Dermis microvascular lymphatic vessel endothelial cell (primary cell): ENCODE measurements at places on chromosomes 7 and 10. TPM values are rescaled to one million over a fixed set of nuclear protein-coding genes. Genes with fewer than 3 reads are reported as not detected.

DNA sequence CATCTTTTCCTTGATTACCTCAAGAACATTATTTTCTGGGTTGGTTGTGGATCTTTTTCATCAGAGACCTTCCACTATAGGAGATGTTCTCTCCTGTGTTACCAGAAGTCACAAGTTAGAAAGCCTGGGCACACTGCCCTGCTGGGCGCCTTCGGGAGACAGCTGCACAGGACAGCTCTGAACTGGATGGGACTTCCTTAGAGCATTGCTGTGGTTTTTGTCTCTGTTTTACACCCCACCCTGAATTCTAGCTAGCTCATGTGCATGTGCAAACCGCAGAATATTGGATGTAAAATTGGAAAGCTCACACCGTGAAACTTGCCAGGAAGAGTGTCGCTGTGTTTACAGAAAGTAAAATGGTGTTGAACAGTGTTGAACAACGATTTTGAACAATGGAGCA is 54.4 kb upstream of the SEC61G start:
- DNase-seq = no peak

GRCh38 chr7:155218276-155219153 is 79.2 kb upstream of the INSIG1 start:
- no peak for DNase-seq

Gene CHN2
- total RNA-seq = 0.63 and 0.90 TPM in 2 replicates

GRCh38 chr7:154918741-154919140 is 84.2 kb downstream of the PAXIP1 start:
- DNase-seq = no peak

DNA sequence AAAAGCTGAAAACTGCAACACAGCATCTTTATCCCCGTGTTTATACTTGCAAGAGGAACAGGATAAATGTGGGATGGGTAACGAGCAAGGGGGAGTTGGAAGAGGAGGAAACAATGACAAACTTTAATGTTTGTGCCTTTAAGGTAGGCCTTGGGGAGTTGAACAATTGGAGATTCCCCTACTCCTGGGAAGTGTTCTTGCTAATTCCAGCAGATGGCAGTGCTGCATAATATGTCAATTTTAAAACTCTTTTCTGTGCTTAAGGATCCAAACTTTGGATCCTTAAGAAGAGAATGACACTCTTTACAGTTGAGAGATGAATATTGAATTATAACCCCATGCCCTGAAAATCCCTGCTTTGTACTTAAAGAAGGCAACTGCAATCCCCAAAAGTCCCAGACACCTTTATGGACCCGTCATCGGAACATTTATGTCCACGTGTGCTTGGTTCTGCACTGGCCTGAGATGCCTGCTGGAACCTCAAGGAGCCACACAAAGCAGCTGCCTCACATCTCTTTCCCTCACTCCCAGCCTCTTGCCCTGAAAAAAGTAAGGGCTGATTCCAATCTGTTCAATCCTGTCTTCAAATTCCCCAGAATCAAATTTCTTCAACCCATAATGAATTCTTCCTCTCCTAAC is 12.0 kb downstream of the IFIT5 start:
- peak; percentile 39 for DNase-seq

Gene FBXL13
- 0.13 and 0.39 TPM in 2 replicates for total RNA-seq

- no peak for DNase-seq
These were observed 16.6 kb downstream of the KLHDC10 start for GRCh38 chr7:130086938-130087337.

GRCh38 chr10:3095373-3096139 is 28.2 kb downstream of the PFKP start:
- DNase-seq = peak; percentile 98

DNA sequence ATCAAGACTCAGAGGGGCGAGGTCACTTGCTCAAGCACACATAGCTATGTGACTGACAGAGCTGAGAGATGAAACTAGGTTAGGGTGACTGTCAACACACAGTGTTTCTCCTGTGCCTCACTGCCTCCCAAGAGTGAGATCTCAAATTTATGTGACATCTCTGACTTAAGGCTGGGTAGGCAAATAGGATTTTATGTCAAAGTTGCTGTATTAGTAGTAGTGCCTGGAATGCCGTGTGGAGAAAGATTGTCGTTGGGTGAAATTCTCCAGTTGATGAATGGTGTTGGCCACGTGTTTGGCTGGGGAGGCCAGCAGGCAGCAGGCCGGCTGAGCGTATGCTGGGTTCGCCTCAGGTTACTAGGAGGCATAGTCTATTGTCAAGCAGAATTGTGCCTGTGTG is 148.3 kb upstream of the BMPER start:
- no peak for DNase-seq

GRCh38 chr7:93559639-93560491 is 14.7 kb downstream of the CALCR start:
- DNase-seq = no peak

DNA sequence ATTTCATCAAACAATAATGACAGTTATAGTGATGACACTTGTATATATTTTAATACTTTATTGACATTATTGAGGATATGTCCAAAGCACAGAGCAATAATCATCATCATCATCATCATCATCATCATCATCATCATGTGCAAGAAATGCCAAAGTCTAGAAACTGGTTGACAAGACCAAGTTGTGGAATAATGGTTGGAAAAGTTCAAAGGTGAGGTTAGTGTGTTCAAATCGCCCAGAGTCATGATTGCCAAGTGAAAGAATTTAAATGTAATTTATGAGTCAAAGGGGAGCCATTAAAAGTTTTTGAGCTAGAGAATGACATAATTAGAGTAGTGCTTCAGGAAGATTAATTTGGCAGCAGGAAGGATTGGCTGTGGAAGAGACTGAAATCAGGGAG is 852.4 kb downstream of the SORCS1 start:
- no peak for DNase-seq

Gene CPN1
- total RNA-seq = not detected in 2 replicates

DNA sequence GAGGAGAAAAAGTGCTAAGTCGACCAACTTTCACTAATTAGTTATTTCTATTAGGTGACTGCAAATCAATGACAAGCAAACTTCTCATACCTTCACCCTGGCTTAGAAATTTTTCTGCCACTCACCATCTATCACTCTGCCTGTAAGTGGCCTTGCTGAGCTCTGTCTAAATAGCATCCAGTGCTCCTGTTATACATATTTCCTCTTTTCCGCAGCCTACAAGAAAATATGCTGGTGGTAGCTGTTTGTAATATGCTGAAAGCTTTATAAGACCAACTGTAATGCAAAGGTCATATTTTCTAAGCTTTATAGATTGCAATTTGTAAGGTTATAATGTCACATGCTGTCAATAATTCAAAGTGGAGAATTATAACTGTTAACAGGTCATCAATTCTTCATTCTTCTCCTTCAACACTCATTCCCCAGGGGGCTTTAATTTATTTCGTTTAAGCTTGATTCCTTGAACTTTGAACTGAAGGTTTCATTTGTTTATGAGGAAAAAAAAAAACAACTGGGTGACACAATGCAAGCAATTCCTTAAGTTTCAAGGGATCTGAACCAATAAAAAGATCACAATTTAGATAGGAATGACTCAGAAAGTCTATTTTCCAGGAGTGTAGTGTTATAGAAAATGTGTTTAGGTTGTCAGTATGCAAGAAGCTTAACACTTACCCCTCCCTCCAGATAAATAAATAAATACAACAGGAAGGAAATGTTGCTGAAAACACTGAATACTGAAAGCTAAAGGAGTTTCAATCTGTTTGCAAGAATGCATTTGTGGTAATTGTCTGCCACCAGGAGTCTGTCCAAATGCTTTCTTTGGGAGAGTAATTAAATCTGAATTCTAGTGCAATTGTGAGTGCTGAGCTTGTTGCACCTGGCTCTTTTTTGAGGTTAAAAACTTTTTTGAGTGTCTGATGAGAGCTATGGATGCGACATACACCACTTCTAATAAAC is 183.7 kb downstream of the SORCS1 start:
- DNase-seq = no peak

Gene TMEM176B
- not detected in 2 replicates for total RNA-seq

DNA sequence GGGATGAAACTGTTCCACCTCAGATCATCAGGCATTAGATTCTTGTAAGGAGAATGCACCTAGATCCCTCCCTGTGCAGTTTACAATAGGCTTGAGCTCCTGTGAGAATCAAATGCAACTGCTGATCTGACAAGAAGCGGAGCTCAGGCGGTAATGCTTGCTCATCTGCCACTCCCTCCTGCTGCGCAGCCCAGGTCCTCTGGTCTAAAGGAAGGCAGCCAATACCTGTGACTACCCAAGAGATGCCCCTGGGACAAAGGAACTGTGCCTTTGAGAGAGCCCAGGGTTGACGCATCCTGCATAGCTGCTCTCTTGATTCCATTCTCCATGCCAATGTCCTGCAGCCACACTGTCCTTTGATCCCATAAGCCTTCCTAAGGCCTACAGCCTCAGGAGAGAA is 73.1 kb downstream of the ADCYAP1R1 start:
- no peak for DNase-seq

- no peak for DNase-seq
These were observed 47.7 kb downstream of the NPVF start for GRCh38 chr7:25180592-25180923.

- no peak for DNase-seq
These were observed 80.0 kb downstream of the ARID5B start for GRCh38 chr10:61981460-61981859.

Gene OR2A42
- total RNA-seq = not detected in 2 replicates

DNA sequence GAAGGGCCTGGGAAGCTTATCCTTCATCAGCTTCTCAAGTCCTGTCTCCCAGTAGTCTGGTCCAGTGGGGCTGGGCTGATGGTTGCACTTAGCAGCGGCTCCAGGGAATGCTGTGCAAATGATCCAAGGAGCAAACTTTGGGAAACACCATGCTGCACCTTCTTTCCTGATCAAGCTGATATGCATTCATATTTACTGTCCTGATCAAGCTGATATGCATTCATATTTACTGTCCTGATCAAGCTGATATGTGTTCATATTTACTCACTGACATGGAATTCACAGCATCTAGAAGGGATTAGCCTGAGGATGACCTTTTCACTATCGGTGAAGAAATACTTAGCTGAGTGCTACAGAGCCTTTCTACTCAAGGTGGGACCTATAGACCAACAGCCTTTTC is 330.7 kb downstream of the BMPER start:
- no peak for DNase-seq

DNA sequence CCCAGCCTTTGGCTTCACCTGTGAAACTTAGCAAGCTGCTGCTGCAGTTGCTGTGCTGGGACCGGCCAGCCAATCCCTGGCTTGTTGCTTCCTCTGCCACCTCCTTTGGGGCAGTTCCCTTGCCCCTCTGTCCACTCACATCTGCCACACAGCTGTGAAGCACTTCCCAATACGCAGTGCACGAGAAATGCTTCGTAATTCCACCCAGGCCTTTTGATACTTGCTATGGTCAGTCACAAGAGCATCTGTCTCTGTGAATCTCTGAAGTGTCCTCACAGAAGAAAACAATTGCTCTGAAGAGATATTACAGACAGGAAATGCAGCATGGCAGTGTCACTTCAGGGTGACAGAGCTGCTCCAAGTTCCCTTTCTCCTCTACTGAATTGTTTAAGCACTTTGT is 208.5 kb downstream of the PTEN start:
- DNase-seq = no peak

DNA sequence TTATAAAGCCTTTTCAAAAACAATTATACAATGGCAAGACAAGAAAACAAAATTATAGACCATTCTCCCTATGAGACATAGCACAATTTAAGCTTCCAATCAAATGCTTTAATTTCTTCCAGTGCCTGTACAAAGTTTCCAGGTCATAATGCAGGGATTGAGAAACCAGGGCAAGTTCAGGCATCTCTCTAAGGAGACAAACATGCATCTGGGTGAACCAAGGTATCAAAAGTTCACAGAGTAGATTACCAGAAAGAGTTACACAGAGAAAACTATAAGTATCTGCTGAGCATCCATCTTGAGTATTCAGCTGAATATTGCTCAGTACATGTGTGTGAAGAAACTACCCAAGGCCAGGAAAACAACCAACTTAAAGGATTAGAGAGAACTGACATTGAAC is 89.1 kb downstream of the COL28A1 start:
- DNase-seq = no peak
